ENCODE measurements at places on chromosomes 12 and 14.

DNA sequence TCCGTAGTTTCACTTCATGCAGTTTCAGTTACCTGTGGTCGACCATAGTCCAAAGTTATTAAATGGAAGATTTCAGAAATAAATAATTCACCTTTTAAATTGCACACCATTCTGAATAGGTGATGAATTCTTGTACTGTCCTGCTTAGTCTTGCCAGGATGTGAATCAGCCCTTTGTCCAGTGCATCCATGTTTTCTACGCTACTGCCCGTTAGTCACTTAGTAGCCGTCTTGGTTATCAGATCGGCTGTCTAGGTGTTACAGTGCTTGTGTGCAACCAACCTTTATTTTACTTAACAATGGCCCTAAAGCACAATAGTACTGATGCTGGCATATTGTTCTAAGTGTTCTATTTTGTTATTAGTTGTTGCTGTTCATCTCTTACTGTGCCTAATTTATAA, 146.7 kb downstream of the ACSS3 start:
- DNase-seq: no peak

DNA sequence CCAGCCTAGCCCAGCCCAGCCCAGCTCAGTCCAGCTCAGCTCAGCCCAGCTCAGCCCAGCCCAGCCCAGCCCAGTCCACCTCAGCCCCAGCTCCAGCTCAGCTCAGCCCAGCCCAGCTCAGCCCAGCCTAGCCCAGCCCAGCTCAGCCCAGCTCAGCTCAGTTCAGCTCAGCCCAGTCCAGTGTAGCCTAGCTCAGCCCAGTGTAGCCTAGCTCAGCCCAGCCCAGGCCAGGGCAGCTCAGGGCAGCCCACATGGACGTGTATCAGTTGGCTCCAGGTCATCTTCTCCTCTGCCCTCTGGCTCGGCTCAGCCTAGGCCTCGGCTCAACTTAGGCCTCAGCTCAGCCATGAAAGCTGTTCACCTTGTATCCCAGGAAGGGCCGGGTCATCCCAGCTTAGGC, 64.7 kb downstream of the TMEM121 start:
- DNase-seq: no peak

GRCh38 chr12:104115587-104115975, 22.4 kb downstream of the NFYB start:
- no peak for DNase-seq

- no peak for DNase-seq
Observed at GRCh38 chr12:124523071-124523470, 44.3 kb downstream of the NCOR2 start.

DNA sequence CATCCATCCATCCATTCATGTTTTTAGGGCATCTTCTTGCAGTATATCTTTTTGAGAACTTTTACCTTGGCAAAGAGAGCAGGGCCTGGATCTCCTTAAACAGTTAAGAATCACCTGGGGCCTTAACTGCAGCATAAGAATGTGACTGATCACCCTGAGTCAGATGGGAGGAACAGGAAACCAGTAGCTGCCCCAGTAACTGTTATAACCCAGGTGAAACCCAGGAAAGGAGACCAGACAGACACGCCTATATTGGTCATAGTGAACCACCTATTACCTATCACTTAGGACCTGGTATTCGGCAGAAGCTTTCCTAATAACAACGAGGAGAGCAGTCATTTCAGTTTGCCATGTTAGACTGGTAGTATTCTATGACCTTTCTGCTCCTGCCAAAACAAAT, 43.4 kb upstream of the NR2C1 start:
- no peak for DNase-seq
